ENCODE measurements at places on chromosomes 4 and X.

DNA sequence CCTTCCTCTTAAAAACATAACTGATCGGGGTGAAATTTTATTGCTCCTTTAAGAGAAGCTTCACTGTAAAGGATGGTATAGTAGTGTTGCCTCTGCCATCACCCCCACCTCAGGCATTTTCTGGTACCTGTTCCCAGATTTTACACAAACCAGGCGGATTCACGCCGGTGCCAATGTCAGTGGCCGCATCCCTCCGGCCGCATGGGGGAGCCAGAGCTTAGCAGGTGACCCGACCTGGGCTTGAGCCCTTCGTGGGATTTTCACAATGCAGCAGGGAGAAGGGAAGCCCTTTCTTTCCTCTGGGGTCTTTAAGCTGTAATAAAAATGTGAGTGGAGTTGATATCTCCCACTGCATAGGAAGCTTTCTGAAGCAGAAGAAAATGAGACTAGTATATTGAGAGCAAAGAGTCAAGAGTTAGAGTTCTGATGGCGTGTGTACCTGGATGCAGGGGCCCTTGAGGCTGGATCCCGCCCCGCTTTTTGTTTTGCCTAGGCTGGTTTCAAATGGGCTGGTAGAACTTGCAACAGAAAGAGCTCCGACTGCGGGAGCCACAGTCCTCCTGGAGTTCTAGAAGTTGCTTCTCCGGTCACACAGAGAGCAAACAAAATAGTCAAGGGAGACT is 59.4 kb downstream of the POLR2B start:
- DNase-seq, result peak; percentile 34

- DNase-seq, result no peak
Measured at GRCh38 chrX:67723580-67724351, 179.9 kb downstream of the AR start.

- no peak for DNase-seq
Measured at GRCh38 chr4:37001688-37002436, 242.7 kb upstream of the NWD2 start.

DNA sequence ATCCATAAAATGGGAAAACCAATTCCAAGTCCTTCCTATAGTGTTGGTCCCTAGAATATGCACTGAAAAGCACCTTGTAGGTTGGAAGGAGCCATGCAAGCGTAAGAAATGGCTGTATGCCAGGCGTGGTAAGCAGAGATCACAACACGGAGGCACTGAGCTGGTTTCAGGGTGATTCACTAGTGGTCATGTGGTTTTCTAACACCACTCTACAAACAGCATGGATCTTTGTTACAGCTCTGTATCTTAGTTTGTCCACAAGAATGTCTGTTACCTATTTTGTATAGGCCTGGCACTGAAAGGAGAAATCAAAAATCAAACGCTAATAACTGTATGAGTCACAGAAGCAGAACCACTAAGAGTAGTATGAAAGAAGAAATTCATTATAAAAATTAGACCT is 71.9 kb downstream of the MAGEB17 start:
- DNase-seq, result peak; percentile 53

GRCh38 chr4:165343353-165344191 is 16.1 kb downstream of the MSMO1 start:
- peak; percentile 41 for DNase-seq

DNA sequence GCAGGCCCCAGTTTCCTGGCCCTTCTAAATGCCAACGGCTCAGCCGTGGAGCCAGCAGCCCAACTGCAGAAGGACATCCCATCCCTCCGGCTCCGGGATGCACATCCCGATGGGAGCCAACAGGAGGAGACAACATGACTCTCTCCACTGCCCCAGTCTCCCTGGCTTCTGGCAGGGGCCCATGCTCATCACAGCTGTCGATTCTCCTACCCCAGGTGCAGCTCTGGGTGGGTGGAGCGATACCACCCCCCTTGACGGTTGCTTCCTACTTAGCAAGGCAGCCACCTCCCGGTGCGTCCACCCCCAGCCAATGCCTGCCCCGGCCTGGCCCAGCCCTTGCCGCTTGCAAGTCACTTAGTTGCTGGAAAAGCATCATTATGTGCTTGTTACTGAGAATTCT is 19.5 kb downstream of the ZNF275 start:
- DNase-seq, result peak; percentile 10

GRCh38 chr4:162356181-162356580 is 192.4 kb upstream of the FSTL5 start:
- DNase-seq, result no peak

GRCh38 chr4:101031971-101032370 is 315.4 kb downstream of the PPP3CA start:
- no peak for DNase-seq

GRCh38 chr4:15836362-15836761 is 58.2 kb downstream of the CD38 start:
- peak; percentile 2 for DNase-seq

DNA sequence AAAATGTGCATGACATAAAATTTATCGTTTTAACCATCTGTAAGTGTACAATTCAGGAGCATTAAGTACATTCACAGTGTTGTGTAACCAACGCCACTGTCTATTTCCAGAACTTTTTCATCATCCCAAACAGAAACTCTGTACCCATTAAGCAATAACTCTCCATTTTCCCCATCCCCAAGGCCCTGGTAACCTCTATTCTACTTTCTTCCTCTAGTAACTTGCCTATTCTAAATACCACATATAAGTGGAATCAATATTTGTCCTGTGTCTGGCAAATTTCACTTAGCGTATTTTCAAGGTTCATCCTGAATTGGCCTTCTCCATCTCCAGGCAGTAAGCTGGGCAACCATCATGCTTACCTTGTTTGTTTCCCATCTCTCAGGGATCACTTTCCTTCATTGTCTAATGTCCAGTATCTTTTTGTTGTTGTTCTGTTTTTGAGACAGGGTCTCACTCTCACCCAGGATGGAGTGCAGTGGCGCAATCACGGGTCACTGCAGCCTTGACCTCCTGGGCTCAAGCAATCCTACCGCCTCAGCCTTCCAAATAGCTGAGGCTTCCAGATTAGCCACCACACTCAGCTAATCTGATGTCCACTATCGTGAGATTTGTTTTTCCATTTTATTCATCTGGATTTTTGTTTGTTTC is 17.7 kb upstream of the GRIPAP1 start:
- no peak for DNase-seq

- no peak for DNase-seq
Measured at GRCh38 chr4:3517731-3518510, 14.3 kb downstream of the LRPAP1 start.

- no peak for DNase-seq
Measured at GRCh38 chrX:67105758-67106116, 438.1 kb upstream of the AR start.

DNA sequence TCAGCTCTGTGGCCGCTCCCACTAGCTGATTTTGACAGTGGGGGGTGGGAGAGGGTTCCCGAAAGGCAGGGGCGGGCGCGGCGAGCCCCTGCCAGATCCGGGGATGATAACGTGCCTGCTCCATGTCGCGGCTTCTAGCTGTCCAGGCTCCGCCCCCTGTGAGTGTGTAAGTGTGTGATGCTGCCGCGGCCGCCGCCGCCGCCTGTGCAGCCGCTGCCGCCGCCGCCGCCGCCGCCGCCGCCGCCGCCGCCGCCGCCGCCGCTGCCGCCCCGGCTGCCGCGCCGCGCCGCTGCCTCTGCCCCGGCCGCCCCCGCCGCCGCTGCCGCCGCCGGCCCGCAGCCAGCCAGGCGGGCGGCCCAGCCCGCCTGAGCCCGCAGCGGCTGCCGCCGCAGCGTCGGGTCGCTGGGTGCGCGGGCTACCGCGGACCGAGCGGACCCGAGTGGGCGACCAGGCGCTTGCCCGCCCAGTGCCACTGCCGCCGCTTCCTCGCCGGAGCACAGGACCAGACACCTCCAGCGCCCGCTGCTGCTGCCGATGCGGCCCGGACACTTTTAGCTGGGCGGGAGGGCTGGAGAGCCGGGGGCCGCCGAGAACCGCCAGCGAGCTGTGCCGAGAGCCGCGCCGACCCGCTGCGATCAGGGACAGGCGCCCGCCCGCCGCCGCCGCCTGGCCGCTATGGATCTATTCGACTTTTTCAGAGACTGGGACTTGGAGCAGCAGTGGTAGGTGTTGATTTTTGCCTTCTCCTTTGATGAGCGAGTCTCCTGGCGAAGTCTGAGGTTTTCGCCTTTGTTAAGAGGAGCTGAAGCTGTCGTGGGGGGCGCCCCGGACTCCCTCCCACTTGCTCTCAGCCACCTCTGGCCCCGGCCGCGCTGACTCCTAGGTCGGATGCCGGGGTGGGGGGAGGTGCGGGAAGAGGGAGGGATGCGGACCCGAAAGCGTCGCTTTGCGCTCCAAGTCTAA is at the start of gene AFF2:
AFF2 (plus strand) TSS at position 195 of the 963 bp plus-strand sequence; CDS start at position 676, 481 bp downstream.
- peak; percentile 31 for DNase-seq

- peak; percentile 34 for DNase-seq
Measured at GRCh38 chrX:139932073-139932900, 566 bp downstream of the ATP11C start.

DNA sequence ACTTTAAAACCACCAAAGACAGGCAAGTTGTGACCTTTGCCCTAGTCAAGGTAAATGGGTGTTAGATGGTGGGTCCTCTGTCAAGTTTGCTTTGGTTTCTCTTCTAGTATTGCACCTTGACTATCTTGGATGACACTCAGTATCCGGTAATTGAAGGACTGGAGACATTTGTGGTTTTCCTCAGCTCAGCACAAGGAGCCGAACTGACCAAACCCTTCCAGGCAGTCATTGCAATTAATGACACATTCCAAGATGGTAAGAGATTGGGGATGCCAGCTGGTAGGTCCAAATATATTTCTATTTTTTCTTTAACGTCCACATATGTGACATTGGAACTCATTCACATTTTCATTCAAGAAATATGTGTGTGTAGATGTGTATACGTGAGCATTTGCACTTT is 69.3 kb upstream of the ANXA3 start:
- no peak for DNase-seq

DNA sequence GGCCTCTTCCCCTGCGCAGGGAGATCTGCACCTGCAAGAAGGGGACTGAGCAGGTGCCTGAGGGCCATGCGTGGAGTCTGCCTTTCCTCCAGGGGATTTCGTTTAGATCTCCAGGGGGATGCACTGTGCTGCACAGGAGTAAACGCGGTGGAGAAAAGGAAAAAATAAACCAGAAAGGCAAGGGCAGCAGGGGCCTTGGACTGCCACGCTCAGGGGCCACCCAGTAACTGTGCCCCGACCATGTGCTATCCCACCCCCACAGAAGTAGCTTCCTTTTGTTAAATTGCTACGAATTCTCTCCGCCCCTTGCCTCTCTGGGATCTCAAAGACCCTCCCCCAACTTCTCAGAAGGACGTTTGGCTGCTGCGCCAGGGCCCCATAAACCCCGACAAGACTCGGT is 17.2 kb upstream of the HMX1 start:
- no peak for DNase-seq

GRCh38 chr4:144894573-144894972 is 203.4 kb downstream of the ANAPC10 start:
- peak; percentile 74 for DNase-seq

GRCh38 chr4:125750828-125751466 is 436.2 kb downstream of the FAT4 start:
- peak; percentile 67 for DNase-seq

DNA sequence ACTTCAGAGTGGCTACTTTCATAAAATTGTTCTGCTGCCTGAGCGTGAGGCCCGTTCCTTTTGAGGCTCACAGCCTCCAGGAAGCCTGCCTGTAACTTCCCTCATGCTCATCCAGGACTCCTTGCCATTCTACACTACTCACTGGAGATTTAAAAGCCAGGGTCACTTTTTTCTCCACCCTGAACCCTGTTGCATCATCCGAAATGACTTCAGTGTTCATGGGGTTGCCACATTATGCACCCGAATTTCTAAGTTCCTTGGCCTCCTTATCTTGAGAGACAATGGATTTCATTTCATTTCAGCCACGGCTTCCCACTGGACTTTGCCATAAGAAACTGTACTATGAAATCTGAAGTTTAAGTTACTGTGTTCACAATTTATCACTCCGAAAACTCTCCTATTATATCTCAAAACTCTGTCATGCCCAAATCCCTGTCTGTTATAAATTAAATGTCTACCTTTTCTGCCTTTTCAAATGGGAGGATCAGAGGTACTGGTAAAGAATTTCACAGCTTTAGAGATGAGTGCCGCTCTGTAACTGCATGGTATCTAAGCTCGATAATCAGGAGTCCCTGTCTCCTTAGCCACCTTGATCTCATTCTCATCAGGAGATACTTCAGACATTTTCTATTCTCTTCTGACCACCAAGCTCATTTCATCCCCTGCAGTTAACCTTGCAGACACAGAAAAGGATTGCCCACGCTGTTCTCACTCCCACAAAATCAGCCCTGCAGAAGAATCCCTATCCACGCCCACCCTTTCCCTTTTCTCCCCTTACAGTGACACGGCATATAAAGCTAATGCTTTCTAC is 59.9 kb downstream of the TRIML1 start:
- DNase-seq, result no peak

DNA sequence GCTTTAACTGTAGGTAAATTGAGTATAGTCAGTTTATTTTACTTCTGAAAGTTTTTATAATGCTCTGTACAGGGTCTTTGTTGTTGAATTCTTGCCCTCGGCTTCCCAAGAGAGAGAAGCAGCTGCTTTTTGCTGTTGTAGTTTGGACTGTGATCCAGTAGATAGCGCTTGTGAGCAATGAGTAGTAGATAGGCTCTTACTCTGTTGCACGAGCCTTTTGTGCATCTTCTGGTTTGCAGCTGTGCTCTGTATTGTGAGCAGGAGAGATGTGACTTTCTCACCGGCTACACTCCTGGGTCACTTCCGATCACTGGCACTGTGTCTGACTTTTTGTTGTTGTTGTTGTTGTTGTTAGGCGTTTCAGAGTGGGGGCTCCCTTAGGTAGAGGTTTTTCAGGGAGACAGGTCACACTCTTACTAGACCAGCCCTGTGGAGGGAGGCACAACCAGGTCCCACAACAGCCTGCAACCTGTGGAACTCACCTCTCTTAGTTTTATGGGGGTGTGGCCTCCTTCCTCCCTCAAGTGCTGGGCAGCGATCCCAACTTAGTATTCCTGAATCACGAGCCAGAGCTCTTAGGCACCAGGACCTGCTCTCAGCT is 822.1 kb upstream of the GALNTL6 start:
- DNase-seq, result no peak

GRCh38 chr4:54513741-54514140 is 144.0 kb upstream of the KIT start:
- DNase-seq, result no peak

DNA sequence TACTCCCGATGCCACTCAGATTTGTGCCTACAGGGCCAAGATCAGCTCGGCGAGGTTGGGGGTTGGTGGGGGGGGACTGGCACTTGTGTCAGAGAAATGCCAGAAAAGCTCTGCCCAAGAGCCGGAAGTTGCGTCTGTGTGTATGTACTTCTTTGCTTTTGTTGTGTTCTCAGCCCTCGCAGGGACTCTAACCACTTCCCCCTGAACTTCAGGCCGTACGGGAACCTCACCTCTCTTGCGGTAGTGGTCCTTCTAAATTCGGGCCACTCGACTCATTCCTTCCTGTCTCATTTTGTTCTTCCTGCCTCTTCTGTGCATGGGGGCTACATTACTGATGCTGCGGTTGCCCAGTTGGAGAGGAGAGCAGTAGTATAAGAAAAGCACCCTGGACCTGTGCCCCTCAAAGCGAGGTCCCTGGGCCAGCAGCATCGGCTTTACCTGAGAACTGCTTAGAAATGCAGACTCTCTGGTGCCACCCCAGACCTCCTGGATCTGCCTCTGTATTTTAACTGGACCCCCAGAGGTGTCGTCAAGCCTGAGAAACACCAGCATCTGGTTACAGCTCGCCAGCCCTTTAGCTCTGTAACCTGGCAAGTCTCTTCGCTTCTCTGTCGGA is 146.3 kb upstream of the RPS6KA3 start:
- DNase-seq, result no peak

Data from foreskin fibroblast (primary cell).